ENCODE measurements at places on chromosomes 2 and 18.

DNA sequence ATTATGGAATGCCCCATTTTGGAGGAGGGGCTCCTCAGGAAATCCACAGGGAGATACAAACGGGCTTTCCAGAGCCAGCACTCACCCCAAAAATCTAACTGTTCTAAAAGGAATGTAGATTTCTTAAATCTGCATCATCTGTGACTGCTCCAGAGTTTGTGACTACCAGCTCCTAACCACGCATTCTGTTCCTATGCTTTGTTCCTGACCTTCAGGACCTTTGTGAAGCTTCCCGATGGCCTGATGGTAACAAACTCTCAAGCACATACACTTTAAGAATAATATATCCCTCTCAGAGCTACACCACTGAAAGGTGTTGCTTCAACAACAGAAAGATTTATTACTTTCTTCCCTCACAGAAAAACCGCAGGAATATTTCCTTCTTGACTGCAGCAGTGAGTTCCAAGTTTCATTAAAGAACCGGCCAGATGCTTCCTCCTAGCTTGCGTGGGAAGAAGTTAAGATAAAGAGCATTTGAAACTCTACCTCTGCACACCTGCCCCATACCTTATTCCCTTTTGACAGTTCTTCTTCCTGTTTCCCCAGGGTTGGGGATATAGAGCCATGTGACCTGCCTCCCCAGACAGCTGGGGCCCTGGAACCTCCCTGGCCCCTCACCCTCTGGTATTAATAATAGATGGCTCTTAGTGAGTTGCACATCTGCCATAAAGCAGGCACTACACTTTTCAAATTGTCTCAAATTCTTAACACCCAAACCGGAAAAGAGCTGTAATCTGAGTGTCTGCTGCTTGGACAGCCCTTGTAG is 40.2 kb upstream of the EML4 start:
- DNase-seq, result no peak

DNA sequence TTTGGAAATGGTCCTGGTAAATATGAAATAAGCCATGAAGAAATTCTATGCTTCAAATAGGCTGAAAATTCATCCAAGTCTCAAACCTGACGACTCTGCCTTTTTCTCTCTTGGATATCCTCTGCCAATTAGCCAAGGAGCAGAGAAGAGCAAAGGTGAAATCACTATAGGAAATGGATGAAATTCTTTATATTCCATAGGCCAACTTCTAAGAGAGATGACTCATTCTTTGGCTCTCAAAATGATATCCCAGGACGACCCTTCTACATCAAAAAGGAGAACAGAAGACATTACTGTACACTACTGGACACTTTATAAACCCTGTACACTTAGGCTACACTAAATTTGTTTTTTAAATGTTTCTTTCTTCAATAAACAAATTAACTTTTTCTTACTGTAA is 22.7 kb downstream of the PDE1A start:
- no peak for DNase-seq

DNA sequence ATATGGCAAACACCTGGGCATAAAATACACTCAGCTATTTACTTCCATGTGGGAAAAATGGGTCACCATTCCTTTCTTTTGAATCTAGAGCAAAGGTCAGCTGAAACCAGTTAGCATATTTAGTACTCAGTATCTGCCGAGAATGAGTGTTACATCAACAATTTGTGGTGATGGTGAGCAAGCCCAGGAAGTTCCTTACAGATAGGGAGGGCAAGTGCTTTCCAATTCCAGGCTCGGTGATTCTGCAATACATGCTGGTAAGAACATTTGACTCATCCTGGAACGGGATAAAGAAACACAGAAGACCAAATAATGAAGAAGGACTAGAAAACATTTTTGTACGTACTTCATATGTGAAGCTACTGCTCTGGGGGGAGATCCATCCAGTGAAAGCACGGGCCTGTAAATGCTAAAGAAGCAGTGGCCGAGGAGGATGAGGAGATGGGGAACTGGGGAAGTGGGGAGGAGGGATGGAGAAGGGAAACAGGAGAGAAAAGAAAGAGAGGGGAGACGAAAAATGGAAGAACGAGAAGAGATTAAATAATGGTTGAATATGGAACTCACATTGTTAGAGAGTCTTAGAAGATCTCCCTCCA is 251.9 kb downstream of the TTC32 start:
- no peak for DNase-seq

DNA sequence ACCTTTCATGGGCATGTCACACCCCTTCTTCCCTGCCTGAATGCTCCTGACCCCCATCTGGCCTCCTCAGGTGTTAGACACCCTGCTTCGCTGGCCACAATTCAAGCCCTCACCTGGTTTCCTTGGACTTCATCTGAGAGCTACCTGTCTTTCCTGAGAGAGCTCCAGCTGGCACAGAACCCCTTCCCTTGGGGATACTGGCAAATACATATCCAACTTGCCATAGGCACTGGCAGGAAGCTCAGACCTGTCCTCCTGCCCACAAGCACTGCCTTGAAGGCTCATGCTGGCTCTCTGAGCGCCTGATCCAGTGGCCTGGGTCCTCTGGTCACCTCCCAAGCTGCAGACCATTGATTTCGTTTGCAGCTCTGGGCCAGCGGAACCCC is 74.1 kb upstream of the MAP4K3 start:
- no peak for DNase-seq

- no peak for DNase-seq
These were observed 788.7 kb upstream of the KLHL29 start for GRCh38 chr2:22596306-22596705.

- no peak for DNase-seq
These were observed 157.2 kb downstream of the DDX1 start for GRCh38 chr2:15748736-15749323.

DNA sequence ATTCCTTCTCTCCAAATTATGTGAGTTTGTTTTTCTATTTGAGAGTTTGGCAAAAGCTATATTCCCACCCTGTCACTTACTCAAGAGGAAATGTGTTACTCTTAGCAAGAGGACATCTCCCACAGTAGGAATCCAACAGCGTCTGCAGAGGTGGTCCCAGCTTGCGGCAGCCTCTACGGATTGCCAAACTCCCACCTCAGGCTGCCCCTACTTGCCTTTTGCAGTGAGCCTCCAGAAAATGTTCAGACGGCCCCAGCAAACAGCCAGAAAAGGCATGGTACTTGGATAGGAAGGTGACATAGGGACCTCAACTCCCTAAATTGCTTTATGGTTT is 158.4 kb downstream of the SUCLG1 start:
- no peak for DNase-seq

DNA sequence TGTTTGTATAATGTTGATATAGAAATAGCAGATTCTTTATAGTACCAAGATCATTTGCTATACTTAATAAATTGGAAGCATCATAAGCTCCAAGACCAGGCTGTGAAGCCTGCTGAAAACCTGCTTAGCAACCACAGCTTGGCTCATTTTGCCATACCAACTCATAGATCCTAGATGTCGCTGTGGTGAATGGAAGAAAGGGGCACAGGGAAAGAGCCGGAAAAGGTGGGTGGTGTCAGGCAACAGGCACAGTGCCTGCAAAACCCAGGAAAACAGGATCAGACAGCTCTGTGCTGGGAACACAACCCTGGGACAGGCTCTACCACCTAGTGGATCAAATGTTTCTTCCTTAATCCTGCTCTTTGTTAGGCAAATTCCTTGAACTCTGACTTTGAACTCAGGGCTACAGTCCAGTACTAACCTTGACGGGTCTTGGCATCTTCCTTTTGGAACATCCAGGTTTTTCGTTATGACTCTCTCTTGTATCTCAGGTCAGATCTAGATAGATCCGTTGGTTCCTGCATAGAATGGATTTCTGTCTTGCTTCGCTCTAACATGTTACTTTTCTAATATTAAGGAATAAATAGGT is 31.6 kb downstream of the TWSG1 start:
- no peak for DNase-seq

- no peak for DNase-seq
These were observed 1569.5 kb upstream of the NXPH2 start for GRCh38 chr2:140349695-140350094.

DNA sequence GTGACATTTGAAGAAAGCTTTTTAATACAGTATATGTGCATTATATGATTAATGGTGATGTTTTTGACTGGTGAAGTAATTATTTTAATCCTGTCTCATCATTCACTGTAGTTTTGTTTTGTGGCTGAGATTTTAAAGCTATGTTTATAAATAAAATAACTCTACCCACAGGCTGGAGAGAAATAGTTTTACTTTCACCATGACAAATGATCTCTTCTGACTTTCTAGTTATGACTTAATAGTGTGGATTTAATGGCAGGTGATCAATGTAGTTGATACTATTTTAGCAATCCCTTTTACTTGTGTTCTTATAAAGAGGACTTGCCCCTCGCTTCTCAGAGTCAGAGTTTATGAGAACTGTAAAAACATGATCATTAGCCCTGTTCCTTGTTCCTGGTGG is 289.5 kb upstream of the SIX3 start:
- DNase-seq, result no peak

GRCh38 chr18:60050821-60051220 is 151.0 kb downstream of the PMAIP1 start:
- DNase-seq, result no peak

DNA sequence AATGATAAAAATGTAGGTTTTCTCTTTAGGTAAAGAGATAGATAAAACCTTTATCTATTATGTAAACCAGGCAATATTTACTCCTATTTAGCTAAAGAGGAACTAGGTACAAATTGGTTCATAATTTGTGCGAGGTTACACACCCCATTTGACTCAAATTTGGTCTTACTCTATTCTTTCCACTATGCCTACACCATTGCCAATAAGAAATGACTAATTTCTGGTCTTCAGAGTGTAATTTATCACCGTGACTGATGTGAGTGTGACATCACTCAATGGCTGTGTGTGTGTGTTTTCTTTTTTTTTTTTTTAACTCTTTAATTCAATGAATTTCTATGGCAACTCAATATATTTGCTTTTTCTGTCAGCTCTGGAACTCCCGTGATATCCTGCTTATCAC is 955.8 kb downstream of the TDRD15 start:
- DNase-seq, result no peak

DNA sequence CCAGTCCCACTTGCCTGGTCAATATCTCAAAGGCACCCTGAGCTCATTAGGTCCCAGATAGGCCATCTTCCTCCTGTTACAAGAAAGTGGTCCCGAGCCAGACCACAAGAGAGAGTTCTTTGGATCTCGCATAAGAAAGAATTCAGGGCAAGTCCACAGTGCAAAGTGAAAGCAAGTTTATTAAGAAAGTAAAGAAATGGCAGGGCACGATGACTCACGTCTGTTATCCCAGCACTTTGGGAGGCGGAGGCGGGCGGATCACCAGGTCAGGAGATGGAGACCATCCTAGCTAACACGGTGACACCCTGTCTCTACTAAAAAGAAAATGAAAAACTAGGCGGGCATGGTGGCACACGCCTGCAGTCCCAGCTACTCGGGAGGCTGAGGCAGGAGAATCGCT is 10.8 kb upstream of the SMAD7 start:
- no peak for DNase-seq

- no peak for DNase-seq
These were observed 28.8 kb downstream of the HDAC4 start for GRCh38 chr2:239371726-239372686.

DNA sequence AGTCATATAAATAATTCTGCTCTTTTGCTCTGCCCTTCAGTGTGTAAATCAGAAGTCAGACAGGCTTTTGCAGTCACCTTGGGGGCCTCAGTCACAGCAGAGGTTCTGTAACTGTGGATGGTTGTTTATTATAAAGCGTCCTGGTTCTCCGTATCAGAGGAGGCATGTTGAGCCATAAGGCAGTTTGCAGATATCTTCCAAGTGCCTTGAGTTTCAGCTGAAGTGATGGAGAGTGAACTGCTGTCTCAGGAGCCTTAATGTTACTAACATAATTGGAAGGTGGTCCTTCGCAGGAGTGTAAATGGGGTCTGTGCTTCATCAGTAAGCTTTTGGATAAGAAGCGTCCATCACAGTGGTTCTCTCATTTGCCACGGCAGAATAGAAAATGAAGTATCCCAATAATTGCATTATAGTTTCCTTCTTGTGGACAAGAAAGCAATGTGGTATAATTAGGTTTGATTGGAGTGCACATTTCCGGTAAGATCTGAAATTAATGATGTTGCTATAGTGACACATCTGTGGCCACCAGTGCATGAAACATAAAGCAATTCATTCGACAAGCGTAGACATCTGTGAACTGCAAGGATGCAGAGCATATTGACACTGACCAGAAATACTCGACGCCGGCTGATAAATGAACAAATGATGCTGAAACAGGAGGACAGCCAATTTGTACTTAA is 112.5 kb upstream of the NFATC1 start:
- DNase-seq, result no peak

- DNase-seq, result no peak
These were observed 22.5 kb downstream of the GATA6 start for GRCh38 chr18:22191923-22192322.

DNA sequence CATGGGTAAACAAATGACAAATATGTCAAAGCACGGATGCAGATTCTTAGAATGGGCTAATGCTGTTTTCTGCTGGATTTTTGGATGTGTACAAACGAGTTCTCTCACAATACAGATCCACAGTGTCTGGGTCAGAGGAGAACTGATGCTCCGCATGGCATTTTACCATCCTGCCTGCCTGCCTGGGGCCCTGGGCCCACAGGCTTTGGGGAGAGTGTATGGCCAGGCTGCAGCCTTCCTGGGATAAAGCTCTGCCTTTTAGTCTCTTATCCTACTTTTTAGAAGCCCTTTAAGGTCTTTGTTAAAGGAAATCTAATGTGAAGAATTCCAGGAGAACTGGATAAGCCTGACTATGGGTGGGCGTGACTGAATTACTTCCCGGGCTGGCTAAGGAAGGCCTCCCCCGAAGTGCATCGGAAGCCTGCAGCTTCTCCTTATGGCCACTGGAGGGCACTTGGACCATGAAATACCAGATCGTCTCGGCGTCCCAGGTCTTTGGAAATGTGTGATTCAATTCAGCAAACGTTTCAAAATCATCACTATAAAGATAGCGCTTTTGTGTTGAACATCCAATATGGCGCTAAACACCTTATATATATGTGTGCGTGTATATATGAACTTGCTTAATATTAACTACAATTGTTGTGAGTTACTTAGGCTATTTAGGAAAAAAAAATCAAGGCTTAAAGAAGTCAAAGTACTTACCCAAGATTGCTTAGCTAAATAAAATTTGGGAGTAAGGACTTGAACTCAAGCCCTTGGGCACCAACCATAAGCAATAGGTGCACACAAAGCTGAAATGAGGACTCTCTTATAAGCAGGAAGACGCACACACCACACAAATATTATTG is 15.2 kb upstream of the DNPEP start:
- peak; percentile 33 for DNase-seq

- no peak for DNase-seq
These were observed 539.4 kb downstream of the ZNF804A start for GRCh38 chr2:185137700-185138099.

- DNase-seq, result no peak
These were observed 138.5 kb upstream of the SMAD2 start for GRCh38 chr18:48068916-48069445.

GRCh38 chr2:218860950-218861381 is 1.4 kb downstream of the WNT6 start:
- DNase-seq, result no peak

DNA sequence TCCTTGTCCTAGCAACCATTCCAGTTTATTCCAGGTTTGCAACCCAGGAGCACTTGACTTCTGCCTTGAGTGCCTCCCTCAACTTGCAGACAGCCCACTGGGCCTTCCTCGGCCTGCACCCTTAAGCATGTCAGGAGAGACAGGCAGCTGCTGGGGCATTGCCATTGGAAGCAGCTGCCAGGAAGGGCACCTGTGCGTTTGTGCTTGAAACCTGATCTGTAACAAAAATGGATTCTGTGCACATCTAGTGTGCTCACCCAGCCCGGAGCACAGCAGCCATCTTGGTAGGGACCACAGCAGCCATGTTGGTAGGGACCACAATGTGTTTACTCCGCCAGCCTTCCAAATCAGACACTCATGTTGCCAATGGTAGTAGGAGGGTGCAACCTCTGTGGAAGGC is 44.3 kb upstream of the GLI2 start:
- DNase-seq, result no peak

- DNase-seq, result no peak
These were observed 1.5 kb downstream of the CAB39 start for GRCh38 chr2:230714136-230714480.
